ENCODE measurements at places on chromosomes 6 and 20.

- no peak for DNase-seq
These were observed 77.1 kb upstream of the MAN1A1 start for GRCh38 chr6:119426619-119427018.

DNA sequence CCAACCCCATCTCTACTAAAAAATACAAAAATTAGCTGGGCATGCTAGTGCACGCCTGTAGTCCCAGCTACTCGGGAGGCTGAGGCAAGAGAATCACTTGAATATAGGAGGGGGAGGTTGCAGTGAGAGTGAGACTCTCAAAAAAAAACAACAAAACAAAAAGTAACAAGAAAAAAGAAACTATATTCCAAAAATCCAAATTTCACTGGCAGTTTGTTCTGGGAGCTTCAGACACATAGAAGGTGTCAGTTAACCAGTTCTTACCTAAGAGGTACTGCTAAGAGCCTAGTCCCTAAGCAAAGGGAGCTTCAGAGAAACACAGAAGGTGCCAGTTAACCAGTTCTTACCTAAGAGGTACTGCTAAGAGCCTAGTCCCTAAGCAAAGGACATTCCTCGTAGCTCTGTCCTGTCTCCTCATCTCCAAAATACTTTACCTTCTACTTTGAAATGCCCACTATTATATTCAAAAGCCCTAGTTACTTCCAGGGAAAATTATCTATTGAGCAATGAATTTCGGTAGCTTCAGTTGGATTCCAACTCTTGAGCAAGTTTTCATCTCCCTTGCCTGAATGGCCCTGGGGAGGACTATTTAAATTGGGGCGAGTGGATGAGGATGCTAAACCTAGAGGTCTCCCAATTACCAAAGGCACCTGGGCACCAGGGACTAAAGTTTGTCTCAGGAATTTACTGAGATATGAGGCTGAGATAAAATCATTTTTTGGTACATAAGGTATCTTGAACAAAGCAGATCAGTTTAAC lies 41.0 kb downstream of the HFE start:
- no peak for DNase-seq

GRCh38 chr6:169966312-169967181 lies 215.1 kb downstream of the ERMARD start:
- DNase-seq, result no peak

- no peak for DNase-seq
These were observed 38.6 kb downstream of the AKIRIN2 start for GRCh38 chr6:87663434-87663833.

DNA sequence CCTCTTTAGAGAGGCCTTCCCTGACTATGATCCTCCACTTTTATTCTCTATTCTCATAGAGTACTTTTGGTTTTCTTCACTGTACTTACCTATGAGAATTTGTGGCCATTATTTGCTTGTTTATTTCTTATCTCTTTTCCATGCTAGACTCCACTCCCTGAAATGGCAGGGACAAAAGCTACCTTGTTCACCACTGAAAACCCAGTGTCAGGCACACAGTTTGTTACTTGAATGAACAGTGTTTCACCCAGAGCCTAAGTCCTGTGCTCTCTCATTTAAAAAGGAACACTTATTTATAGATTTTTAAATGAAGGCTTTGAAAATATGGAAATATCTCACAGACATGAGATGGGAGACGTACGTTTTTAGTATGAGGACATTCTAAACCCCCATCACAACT lies 47.7 kb upstream of the ENPP5 start:
- no peak for DNase-seq

DNA sequence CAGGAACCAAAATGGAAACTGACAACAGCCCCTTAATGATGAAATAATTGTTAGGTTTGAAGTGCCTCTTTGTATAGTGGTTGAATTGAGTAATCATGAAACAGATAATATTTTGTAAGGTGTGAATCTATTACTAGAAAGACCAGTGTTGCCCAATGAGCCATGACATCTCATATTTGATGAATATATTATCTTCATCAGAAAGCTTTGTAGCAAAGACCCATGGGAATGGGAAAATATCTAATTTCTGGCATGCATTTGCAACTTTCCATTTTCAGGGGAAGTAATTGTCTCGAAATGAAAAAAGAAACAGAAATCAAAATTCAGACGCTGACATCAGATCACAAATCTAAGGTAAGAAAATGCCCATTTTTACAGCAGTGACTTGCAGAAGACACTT lies 57.3 kb upstream of the LAMP5 start:
- no peak for DNase-seq

- peak; percentile 68 for DNase-seq
These were observed 19.0 kb downstream of the PACSIN1 start for GRCh38 chr6:34484899-34485298.

GRCh38 chr6:167079853-167080297 lies 43.0 kb upstream of the CCR6 start:
- DNase-seq, result no peak

DNA sequence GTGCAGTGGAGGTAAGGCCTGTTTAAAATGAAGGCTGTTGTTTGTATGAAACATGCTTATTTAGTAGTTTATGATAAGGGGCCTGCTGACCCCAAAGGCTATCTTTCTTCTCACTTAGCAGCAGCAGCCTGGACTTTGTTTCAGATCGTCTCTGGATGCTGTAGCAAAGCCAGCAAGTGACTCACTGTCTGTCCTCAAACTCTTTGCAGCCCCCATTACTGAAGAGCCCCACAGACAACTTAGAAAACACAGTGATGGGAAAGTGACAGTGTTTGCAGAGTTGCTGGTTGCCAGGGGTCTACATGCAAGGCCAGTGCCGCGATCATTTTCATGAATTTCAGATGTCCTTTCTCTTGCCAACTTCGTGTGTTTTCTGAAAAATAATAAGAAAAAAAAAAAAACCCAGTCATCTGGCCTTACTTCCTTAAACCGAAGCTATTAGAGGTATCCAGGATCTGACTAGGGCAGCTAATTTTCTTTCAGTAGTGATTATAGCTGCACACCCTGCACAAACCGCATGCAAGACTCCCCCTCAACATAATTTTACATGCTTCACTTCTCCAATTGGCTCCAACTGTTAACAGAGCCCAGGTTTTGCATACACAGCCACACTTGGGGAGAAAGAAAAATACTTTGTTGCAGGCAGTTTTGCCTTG lies 11.6 kb upstream of the F13A1 start:
- DNase-seq, result no peak

GRCh38 chr6:36501686-36502085 lies 45.6 kb downstream of the STK38 start:
- no peak for DNase-seq

DNA sequence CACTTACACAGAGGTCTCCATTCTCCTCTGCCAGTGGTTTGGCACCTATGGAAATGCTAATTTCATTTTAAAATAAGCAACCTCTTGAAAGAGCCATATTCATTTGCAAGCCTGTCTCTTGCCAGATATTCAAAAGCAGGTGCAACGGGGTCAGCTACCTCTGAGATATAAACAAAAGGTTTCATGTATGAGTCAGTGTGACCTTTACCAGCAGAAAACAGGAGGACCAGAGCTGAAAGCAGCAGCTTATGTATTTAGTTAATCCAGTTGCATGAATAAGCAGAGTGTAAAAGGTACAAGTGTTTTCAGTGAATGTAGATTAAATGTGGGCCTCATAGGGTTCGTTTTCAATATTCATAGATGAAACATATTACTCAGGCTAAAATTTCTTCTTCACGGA lies 56.0 kb downstream of the TENT5A start:
- DNase-seq, result no peak

DNA sequence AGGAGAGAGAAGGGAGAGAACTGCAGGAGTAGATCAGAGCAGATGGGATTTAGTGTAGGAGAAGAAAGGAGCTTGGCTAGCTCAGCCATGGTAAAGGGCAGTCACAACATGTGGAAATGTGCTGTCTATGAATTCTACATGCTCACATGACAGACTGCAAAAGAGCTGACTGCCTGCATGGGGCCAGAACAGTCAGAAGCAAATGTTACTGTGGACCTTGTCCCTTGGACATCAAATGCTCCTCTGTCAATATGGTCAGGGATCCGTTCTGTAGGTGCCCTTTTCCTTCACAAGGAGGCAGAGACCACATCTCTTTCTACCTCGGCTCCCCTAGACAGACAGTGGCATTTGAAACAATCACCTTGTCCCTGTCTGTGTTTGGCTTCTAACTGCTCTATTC lies 46.6 kb upstream of the HIVEP1 start:
- DNase-seq, result no peak

DNA sequence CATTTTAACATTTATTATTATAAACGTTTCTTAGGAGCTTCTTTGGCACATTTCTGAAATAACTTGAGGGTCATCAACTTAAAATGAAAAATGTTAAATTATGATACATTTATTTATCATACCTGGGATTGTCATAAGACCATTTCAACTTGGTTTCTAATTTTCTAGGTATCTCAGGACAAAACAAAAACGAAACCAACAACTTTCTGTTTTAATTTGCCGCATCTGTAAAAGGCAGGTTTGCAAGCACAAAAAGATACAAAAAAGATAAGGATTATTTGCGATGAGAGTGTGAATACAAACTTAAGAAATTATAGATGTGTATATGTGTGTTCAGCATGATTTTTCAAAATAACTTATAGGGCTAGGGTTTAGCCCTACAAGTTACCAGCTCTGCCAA lies 395.0 kb upstream of the RUNX2 start:
- DNase-seq, result no peak

DNA sequence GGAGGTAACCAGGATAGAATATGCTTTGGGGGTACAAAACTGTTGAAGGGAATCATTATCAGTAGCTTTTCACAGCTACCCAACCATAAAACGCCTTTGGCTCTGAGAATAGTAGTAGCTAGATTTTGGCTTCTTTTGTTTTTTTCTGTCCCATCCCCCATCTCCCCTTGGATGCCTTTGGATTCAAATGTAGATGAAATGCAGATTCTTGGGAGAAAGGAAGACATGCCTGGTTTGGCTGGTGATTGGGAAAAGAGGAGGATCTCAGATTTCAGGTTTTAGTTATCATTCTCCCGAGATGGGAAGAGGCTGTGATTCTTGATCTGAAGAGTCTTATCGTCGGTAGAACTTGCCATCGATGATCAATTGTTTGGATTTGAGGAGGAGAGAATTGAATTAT lies 3.5 kb upstream of the CDYL start:
- DNase-seq, result peak; percentile 84

- no peak for DNase-seq
These were observed 1.3 kb downstream of the HINT3 start for GRCh38 chr6:125957845-125958244.

DNA sequence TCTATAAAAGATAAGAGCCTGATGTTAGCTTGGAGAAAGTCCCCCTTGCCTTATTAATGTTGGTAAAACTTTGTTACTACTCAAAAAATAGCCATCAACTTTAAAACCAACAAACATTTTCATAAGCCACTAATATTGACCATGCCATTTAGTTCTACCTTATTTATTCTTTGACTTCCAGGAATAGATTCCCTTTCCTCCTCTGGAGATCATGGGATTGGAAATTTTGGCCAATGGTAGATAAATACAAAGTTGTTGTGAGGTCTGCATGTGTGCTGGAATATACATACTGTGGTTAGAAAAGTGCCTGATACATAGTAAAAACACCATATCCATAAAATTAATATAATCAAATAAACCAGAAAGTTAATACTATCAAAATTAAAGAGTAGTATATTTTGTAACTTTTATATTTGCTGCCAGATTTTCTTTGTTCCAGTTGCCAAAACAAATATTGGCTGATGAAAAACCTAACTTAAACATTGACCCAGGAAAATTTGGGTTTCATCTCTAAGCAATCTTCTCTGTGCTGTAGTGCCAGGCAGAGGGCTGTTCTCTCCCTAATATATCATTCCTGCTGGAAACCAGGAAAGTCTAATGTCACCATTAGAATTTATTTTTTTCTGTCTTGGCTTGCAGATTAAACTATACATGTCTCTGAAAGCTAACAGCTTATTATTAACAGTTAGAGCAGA lies 169.1 kb downstream of the NKAIN2 start:
- DNase-seq, result no peak

DNA sequence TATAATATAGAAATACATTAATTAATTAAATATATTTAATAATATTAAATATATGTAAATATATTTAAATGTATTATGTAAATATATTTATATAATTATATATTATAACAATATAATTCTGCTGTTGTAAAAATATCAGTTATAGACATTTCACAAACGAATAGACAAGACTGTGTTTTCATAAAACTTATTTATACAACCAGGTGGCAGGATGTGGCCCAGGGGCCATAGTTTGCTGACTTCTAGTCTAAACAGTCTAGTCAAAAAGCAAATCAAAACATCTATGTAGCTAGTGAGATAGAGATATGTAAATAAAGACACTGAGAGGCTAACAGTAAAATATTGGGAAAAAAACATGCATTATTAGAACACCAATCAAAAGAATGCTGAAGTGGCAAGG lies 136.4 kb downstream of the TBXT start:
- DNase-seq, result no peak

- no peak for DNase-seq
These were observed 159.2 kb downstream of the GMPR start for GRCh38 chr6:16397623-16398022.

- DNase-seq, result no peak
These were observed 13.1 kb downstream of the ZNF341 start for GRCh38 chr20:33744773-33745385.

- no peak for DNase-seq
These were observed 748 bp upstream of the ZNF292 start for GRCh38 chr6:87154641-87154992.

GRCh38 chr6:83467620-83468036 lies 36.8 kb upstream of the ME1 start:
- no peak for DNase-seq

GRCh38 chr6:12818324-12818723 lies 101.8 kb downstream of the PHACTR1 start:
- no peak for DNase-seq

DNA sequence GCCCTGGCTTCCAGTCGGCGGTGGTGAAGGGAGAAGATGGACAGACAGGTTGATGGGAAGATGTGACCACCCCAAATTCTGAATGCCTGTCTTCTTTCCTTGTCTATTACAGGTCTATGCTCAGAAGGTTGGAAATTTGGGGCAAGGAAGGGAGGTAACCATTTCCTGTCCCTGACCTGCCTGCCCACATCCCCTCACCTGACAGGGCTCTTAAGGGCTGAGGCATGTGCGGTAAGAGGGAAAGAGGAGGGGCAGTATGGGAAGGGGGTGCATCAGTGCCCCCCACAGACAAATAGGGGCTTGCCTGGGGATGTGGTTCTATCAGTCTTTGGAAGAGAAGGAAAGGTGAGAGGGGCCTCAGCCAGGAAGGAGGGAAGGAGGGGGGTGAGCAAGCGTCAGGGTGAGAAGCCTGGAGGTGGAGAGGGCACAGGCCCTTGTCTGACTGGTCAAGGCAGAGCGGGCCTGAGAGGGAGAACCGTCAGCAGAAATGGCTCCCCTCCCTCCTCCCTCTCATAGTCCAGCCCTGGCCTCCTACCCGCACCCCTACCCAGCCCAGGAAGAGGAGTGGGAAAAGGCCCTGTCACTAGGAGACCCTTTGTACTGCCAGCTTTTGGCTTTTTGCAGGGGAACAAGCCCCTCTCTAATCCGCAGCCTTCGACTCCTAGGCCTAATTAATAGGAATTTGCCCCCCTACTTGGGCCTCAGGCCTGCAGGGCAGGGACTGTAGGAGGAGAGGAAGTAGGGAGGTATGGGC lies 104.4 kb upstream of the FOXP4 start:
- no peak for DNase-seq

- no peak for DNase-seq
These were observed 51.2 kb downstream of the VAPB start for GRCh38 chr20:58440021-58440767.

- no peak for DNase-seq
These were observed 243.8 kb upstream of the FOXQ1 start for GRCh38 chr6:1068068-1068467.

Data from mesendoderm (in vitro differentiated cells).